Activated naive CD4-positive, alpha-beta T cell (primary cell): ENCODE measurements at places on chromosomes 3 and 15.

GRCh38 chr3:71994203-71994602 lies 209.3 kb upstream of the PROK2 start:
- DNase-seq: no peak

GRCh38 chr3:45168451-45168850 lies 22.3 kb upstream of the CDCP1 start:
- no peak for DNase-seq

DNA sequence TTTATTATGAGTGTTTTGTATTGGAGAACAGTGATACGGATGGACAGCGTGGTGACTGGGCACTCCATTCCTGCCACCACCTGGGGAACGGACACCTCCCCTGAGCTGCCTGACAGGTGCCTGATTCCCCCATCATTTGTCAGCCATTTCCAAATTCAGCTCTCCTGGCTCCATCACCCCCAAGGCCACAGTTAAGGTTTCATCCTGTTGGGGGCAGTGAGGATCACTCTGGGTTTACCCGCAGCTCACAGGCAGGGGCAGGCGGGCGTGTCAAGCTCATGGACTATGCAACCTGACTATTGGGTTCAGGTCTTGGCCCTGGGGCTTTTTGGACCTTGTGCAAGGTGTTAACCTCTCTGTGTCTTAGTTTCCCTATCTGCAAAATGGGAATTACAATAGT lies 76.3 kb downstream of the RAB11A start:
- no peak for DNase-seq

DNA sequence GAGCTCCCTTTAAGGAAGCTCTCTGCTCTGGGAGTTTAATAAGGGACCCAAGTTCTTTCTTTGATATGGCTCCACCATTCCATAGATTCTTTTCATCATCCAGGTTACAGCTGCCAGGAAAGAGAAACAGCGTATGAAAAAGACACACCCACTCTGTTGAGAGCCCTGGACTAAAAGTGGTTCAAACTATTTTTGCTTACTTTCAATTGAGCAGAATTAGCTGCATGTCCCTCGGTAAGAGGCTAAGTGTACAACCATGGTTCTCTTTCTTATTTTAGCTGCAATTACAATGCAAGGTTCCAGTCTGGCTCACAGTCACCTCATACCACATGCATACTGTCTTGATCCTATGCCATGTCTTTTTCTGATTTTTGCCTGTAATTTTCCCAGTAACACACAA lies 1288.3 kb downstream of the NSUN3 start:
- no peak for DNase-seq

DNA sequence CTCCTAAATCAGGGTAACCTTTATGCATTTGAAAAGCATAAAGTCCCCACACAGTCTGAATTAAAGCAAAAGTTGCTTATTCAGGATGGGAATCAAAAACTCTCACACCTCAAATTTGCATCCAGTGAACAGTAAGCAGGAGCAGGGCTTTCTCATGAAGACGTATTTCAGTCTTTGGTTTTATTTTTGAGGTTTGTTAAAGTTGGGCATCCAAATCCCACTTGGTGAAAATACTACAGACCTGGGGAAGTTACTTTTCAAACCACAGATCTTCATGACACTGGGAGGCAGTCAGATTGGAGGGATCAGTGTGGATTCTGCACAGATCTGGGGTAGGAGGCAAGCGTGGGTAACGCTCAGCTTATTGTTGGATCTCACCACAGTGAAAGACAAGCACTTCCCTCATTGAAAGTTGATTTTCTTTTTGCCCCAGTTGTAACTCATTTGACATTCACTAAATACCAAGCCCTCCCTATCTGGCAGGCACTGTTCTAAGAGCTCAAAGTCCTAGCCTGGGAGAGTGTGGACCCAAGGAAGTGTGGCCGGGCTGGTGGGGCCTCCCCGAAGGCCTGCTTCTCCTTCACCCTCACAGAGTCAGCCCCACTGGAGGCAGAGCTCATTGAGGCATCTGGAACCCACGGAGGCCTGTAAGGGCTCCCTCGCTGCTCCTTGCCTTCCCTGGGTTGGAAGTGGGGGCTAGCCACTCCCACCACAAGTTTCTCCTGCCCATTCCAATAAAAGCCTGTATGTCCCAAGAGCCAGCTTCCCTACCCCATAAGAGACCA lies 783 bp upstream of the ISG20 start:
- no peak for DNase-seq
